ENCODE measurements at places on chromosomes 2 and 18.
A peak's percentile ranks its signal among the peaks of the same experiment; 100 is the strongest.

DNA sequence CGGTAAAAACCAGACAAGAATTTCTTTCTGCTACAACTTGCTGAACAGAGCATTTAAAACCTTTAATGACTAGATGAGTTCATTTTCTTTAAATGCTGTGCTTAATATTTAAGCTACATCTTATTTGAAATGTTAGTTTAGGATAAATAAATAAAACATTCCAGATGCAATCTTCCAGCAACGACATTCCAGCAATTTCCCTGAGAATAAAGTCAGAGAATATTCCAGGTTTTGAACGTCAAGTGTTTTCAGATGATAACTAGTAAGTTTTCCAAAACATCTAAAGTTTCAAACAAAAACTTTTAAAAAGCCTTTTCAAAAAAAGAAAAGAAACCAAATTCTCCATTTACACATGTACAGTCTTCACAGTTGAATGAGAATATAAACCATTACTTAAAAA lies 104.8 kb downstream of the PPP1R1C start:
- no peak for DNase-seq

DNA sequence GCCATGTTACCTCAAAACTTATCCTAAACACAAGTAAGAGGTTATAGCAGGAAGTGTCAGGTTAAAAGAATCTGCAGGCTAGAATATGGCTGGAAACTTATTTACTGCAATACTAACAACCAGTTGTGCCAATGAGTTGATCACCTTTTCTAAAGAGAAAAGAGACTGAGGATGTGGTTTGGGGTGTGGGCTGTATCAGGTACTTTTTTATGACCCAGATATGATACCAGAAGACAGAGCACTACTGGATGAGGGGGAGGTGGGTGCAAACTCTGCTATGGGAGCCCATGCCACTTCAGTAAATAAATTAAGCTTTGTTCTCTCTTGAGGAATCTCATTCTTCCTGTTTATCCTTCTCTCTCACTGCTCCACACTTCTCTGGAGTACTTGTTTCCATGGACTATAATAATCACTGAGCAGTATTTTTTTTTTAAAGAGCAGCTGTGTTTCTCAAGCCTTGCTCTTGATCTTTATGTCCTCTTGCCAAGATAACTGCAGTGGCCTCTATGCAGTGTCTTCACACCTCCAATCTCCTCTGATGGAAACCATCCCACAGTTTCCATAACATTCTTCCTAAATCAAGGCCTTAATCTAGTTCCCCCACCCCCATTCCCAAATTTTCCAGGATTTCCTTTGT lies 51.2 kb upstream of the NOSTRIN start:
- no peak for DNase-seq

GRCh38 chr18:23223641-23224040 lies 88.4 kb downstream of the CABLES1 start:
- DNase-seq, result no peak

GRCh38 chr18:49161627-49162026 lies 210.9 kb upstream of the SMAD7 start:
- DNase-seq, result peak; percentile 54

GRCh38 chr2:90209009-90209408 lies 1517.5 kb downstream of the RPIA start:
- no peak for DNase-seq
